ENCODE measurements at places on chromosomes 5 and 9. TPM values are rescaled to one million over a fixed set of nuclear protein-coding genes. Genes with fewer than 3 reads are reported as not detected.
A peak's percentile ranks its signal among the peaks of the same experiment; 100 is the strongest.

The FAM200C gene
- 1.3 TPM for polyA plus RNA-seq

The FOXD4 gene
- 0.10 TPM for polyA plus RNA-seq

The GARIN3 gene
- not detected for polyA plus RNA-seq

The OMD gene
- not detected for polyA plus RNA-seq

The FST gene
- 324 TPM for polyA plus RNA-seq

The SURF2 gene
- 39.2 TPM for polyA plus RNA-seq

The CARD9 gene
- polyA plus RNA-seq, result 0.14 TPM

GRCh38 chr9:88173378-88173999, 35.2 kb upstream of the SPATA31C2 start:
- DNase-seq, result peak; percentile 67

GRCh38 chr5:73351593-73351992, 97.0 kb downstream of the FOXD1 start:
- no peak for DNase-seq

GRCh38 chr9:108772301-108772894, 83.4 kb downstream of the ACTL7B start:
- no peak for DNase-seq

DNA sequence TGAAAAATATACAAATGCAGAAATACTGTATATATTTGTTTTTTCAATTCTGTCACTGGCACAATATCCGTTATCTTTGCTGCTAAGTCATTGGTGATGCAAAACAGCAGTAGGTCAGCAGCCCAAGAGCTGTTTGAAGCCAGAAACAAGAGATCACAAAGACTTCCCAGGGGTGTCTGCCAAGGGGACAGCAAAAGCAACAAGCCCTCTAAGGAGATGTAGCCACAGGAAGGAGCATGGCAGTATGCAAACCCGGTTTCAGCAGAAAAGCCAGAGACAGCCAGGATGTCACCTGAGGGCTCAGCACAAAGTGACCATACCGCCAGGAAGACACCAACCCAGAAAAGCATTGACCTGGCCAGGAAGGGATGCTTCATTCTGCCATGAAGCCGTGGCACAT, 241.5 kb downstream of the ARRDC3 start:
- no peak for DNase-seq

DNA sequence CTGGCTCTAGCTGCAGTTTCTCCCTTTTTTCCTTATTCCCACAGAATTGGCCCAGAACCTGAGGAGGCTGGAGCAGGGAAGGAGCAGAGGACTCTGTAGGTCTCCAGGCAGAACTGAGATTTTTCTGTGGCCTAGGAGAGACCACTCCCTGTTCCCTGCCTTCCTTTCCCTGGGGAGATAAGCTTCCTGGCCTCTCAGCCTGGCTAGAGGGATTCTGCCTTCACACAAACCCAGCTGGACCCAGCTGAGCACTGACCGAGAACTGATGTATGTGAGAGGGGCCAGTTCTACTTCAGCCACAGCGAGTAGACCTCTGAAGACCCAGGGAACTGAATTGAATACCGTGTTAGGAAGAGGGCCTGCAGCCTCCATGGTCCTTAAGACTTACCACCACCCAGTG, 48.0 kb downstream of the RUSC2 start:
- DNase-seq, result no peak

DNA sequence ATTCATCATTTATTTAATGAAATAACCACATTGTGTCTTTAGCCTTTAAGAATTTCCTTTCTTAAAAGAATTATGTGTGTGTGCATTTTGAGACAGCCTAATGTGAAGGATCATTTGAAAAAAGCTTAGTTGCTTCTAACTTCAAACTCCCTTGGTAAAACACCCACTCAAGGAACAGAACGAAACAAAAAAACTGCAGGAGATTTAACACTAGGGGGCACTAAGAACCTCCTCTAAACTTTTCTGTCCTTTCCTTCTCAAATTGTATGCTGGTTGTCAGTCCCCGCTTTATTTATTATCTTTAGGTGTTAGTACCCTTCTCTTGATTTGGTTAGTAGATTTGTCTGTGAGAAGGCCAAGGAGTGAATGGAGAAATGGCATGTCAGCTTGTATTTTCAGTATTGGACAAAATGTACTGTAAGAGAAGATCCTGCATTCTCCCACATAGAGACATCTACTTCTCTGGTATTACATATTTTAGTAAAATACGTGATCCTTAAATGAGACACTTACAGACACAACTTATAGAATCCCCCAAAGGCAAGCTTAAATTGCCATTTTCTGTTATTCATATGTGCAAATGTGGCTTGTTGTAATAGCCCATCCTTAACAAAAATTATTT, 229.7 kb downstream of the MRPS30 start:
- no peak for DNase-seq

- peak; percentile 52 for DNase-seq
These were observed 92.3 kb downstream of the LMX1B start for GRCh38 chr9:126705767-126706697.

DNA sequence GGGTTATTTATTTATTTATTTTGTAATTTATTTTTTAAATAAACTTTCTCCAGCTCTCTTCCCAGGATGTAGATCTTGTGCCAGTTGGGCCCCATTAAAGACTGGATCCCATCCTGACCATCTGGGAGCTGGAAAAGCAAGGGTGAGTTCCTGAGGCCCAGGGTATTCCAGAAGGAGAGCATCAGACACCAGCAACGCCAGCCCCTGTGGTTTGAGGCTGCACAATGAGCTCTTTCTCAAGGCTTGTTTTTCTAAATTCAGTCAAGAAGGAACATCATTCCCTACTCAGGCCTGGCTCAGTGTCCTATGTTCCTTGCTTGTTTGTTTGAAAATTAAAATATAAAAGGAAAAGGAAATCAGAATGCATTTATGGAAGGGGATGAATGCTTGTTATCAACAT, 313.3 kb downstream of the EBF1 start:
- DNase-seq, result no peak

- no peak for DNase-seq
These were observed 203.6 kb downstream of the ELAVL2 start for GRCh38 chr9:23622396-23622795.
